ENCODE measurements at places on chromosomes 11 and 22. TPM values are rescaled to one million over a fixed set of nuclear protein-coding genes. Genes with fewer than 3 reads are reported as not detected.

The ELF5 gene
- total RNA-seq, result not detected

DNA sequence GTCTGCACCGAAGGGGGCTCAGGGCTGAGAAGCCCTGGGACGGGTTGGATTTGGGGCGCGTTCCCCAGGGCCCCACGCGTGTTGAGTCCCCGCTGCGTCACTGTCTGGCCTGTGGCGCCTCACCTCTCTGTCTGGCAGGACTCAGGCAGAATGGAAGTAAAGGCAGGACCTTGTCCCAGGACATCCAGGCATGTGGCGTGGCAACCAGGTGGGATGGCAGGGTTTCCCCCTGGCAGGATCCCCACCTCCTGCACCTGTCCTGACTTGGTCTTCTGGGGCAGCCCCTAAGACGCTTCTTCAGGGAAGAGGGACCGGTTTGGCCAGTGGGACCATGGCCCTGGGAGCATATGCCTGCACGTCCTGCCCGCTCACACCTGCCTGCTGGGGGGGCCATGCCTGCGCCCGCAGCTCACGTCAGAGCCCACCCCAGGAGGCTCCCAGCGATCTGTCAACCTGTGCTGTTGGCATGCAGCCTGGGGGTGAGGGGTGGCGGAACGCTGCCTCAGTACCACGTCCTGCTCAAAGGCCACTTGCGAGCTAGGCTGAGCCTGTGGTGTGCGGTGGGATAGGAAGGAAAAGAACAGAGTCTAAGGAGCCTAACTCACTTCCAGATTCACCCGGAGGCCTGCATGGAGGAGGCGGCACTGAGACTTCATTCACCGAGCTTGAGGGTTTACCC, 72.7 kb downstream of the KCNQ1 start:
- no peak for DNase-seq

- no peak for DNase-seq
These were observed 24.4 kb upstream of the CBX7 start for GRCh38 chr22:39176714-39177455.

- no peak for DNase-seq
These were observed 28.4 kb upstream of the UCP3 start for GRCh38 chr11:74037309-74037708.

DNA sequence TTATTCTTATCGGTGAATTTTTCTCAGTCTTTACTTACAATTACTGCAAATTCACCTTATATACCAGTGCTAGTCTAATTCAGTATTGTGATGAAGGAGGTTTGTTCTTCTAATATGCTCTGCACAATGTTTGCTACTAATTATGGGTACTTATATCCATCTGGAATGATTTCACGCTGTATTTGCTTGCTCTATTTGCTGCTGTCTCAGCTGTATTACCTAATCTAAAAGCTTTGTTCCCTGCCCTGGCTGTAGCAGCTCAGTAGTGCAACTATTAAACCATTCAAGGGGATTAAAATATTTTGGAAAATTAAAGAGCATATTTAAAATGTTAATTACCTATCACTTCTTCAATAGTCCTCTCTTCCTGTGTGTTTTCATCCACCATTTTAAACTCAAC, 375.3 kb downstream of the LUZP2 start:
- DNase-seq, result no peak

GRCh38 chr11:113518716-113519495, 43.7 kb upstream of the DRD2 start:
- no peak for DNase-seq

DNA sequence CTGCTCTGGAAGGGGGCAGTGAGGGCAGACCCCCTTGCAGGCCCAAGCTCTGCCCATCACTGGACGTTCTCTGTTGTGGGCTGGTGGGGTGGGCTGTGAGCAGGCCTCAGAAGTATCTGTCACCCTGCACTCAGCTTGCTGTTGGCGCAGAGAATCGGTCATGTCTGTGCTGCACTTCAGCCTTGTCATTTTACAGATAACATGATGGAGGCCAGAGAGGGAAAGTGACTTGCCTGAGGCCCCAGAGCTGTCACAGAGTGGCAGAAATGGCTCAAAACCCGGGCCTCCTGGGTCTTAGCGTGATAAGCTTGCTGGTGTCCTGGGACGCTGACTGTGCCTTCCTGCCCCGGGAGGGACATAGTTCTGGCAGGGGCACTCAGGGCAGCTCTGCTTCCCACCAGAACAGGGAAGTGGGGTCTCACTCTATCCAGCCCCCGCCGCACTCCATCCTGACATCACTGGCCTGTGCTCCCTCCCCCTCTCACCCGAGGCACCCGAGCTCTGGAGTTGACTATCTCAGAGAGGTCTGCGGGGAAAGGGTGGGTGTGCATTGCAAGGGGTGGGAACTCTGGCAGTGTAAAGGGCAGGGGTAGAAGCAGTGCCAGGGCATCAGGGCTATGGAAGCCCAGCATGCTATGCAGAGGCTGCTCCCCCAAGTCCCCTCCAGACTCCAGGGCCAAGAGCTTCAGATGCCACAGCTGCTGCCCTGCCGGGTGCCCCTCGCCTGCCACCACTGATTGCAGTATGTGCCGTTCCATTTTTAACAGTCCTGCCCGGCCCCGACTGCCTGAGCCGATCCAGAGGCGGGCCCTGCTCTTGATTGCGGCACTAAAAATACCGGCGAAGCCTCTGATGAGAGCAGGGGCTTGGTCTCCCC, 50.4 kb upstream of the NECTIN1 start:
- no peak for DNase-seq

DNA sequence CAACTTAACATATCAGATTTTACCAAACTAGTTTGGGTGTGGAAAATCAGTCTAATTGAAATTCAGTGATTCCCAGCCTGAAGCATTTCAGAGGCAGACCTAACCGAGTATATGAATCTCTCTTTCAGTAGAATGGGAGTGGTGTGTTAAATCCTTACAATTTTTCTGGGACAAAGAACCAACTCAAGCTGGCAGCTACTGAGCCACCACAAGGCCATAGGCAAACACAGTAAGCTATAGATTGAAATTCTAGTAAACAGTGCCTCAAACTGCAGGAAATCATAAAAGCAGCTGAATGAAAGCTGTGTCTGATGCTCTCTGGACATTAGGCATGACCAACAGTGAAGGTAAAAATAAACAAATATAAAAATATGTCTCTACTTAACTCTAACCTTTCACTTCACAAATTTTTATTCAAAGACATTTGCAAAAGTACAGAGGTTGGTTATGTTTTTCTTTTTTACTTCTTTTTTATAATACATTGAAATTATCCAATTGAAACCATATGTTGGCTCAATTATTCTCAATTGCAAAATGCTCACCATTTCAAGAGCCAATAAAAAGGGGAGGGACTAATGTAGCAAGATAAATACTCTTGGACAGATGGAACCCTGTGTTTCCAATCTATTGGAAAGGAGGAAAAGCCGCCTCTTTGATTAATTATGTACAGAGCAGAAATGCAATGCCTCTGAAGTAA, 35.8 kb upstream of the FIBIN start:
- DNase-seq, result no peak

DNA sequence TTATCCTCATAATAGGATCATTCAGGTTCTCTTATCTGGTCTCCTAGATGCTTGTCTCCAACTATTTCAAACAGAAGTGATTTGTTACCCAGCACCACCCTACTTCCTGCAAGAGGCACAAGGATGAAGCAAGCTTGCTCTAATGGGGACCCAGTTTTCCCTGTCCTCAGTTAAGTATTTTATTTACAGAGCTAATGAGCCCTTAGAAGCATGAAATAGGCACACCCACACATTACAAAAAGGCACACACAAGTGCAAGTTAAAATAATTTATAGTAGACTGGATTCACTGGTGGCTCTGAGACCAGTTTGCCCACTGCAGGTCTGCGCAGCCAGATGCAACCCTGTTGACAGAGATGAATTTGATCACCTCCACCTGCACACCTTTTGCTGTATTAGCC, 167.5 kb downstream of the KIRREL3 start:
- no peak for DNase-seq

Data from sigmoid colon (tissue), 7 donors.